Substantia nigra (tissue), 51 donors: ENCODE measurements at places on chromosomes 1 and 21.
A peak's percentile ranks its signal among the peaks of the same experiment; 100 is the strongest.

DNA sequence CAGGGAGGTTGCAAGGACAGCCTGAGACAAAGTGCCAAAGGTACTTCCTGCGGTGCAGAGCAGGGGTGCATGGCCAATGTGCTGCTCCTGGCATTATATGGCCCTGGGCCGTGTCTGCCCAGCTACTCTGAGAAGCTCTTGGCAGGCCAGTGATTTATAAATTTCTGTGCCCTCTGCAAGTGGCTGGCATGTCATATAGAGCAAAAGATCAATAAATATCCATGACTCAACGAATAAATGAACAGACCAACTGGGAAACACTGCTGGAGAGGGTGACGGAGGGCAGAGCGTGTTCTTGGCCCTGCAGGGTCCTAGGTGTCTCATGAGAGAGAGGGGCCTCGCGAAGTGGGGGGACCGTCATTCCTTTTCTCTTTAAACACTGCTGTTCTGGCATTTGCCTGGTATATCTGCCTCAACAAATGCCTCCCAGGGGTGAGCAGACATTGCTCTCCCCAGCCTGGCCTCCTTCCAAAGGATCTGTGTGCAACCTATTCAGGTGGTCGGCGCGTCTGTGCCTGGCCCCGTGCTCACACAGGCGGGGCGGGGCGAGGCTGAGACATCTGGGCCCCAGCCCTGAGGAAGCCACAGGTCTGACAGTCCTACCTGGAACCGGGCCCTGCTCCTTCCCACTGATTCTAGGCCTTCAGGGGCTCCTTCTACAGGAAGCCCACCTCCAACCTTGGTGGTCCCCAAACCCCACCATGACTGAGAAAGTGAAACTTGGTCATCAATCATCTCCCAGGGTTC is 82.3 kb downstream of the MRPL37 start:
- no peak for DNase-seq

GRCh38 chr1:1347663-1348419 is 1.4 kb downstream of the DVL1 start:
- no peak for DNase-seq

DNA sequence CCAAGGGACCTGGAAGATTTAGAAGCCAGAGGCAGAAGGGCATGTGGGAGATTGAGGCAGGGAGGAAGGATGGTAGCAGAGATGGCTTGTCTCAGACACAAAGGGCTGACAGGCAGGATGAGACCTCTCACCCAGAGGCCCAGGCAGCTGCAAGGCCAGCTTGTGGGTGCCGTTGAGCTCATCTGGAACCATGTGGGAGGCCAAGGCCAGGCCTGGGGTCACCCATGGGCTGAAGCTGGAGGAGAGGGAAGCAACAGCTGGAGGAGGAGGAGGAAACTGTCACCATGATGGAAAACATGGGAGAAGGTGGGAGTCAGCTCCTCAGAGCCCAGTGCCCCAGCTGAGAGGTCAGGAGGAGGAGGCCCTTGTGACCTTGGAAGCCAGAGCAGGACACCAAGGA is 6.4 kb downstream of the CRABP2 start:
- DNase-seq, result no peak

GRCh38 chr1:9265968-9266367 is 26.7 kb upstream of the SPSB1 start:
- DNase-seq, result no peak

DNA sequence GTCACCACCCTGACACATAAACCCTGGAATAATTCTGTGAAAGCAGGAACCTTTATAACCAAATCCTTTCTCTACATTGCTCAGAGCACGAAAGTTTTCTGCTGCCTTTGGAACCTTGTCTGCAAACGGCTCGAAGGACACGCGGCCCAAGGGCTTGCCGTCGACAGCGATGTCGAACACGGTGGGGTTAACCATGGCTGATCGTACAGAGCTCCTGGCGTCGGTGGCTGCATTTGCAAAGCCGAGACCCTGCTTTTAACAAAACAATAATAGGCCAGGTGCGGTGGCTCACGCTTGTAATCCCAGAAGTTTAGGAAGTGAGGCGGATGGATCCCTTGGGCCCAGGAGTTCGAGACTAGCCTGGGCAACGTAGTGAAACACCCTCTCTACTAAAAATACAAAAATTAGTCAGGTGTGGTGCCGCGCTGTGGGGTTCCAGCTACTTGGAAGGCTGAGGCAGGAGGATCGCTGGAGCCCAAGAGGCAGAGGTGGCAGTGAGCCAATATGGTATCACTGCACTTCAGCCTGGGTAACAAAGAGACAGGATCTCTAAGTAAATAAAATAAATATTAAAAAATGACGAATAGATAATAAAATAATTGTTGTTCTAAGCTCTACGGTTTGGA is 2.2 kb upstream of the EIF2B3 start:
- no peak for DNase-seq

DNA sequence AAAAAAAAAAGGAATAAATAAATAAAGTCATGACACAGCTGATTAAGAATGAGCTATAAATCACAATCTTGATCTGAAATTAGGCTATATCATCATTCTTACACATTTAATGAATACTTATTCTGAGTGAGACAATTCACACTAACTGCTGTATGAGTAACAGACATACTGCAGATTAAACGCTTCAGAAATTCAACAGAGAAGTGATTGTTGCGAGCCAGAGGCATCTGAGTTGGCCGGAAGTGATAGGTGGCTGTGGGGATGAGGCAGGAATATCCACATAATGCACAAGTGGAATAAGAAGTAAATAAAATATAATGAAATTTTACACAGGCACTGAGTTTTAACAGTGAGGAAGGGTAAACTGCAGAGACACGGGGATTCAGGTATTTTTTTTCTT is 142.4 kb downstream of the APP start:
- DNase-seq, result peak; percentile 24

- peak; percentile 33 for DNase-seq
Measured at GRCh38 chr1:204326771-204327300, 32.9 kb downstream of the PLEKHA6 start.

DNA sequence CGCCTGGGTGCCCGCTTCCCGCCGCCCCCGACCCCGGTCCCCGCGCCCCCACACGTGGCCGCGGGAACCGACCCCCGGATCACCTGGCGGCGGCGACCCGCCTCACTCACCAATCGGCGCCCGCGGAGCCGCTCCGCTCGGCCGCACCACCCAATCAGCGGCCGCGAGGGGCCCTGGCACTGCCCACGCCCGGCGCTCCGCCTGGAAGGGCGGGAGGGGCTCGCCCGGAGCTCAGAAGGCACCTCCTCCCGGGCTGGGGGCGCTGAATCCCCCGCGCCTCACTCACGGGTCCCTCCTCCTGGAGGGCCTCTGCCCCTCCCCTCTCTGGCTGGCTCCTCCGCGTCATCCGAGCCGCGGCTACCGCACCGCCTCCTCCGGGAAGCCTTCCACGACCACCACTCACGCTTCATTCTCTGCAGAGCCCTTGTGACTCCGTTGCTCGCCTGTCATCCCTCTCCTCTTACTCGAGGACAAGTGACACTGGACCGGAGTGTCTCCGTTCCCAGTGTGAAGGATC is 374 bp downstream of the SH2D5 start:
- peak; percentile 23 for DNase-seq

GRCh38 chr1:22119626-22120468 is 23.1 kb downstream of the WNT4 start:
- no peak for DNase-seq

GRCh38 chr1:106494646-106495045 is 561.8 kb upstream of the PRMT6 start:
- no peak for DNase-seq

DNA sequence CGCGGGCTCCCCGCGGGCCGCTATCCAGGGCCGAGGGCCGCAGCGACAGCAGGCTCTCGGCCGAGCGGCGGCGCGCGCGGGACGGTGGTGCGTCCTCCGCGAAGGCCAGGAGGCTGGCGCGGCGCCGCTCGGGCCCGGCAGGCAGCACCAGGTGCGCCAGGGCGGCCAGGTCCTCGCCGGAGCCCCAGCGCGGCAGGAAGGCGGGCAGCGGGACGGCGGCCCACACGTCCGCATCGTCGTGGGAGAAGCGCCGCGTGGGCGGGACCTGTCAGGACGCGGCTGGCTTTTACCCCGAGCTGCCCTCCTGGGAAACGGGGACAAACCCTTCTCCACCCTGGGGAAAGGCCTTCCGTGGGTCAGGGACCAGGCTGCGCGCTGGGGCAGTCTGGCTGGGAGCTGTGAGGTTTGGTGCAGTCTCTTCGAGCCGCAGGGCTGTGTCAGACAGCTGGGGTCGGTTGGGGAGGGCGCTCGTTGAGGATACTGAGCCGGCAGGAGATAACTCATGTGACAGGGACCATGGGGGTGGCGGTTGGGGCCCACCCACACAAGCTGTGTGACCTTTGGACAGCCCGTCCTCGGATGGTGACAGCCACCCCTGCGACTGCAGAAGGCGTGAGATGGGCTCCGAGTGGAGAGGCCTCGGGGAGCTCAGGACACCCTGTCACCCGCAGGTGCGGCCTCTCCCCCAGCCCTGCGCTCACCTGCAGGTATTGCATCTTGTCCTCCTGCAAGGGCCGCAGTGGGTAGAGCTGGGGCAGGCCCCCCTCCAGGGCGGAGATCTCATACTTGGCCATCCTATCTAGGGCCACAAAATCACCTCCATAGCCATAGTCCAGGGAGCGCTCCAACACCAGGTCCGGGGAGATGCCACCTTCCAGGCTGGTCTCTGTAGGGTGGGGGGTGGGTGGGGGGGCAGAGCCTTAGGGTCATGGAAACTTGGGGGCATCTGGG is 6.0 kb downstream of the HES3 start:
- DNase-seq, result no peak

GRCh38 chr1:59976194-59977074 is 49.9 kb upstream of the CYP2J2 start:
- DNase-seq, result peak; percentile 34

GRCh38 chr1:178846306-178846705 is 24.6 kb downstream of the ANGPTL1 start:
- no peak for DNase-seq

GRCh38 chr1:62784509-62785365 is 805 bp downstream of the ATG4C start:
- DNase-seq, result no peak

- DNase-seq, result no peak
Measured at GRCh38 chr1:119784191-119784781, 15.6 kb upstream of the HMGCS2 start.

GRCh38 chr1:153547560-153548551 is 1.2 kb downstream of the S100A3 start:
- DNase-seq, result no peak

DNA sequence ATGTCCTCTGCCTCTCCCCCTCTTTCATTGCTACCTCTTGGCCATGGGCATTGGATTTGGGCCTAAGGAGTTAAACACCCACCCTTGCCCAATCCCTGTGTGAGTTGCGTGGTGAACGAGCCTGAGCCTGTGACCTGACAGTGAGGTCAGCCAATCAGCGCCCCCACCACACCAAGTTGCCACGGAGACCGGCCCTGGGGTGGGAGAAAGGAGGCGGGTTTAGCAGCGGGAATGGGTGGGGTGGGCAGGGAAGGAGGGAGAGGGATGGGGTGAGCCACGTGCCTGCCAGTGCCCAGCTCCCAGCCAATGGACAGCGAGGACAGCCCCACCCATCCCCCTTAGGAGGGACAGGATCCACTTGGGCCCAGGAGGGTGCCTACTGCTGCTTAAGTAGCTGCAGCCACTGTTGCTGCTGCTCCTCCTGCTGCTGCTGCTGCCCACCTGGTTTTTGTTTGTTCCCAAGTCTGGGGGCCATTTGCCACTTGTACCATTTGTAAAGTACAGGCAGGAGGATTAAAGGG is 9.5 kb downstream of the ZBTB7B start:
- peak; percentile 92 for DNase-seq

GRCh38 chr1:65423884-65424572 is 3.6 kb downstream of the LEPR start:
- DNase-seq, result no peak

GRCh38 chr1:188027613-188028012 is 1198.9 kb downstream of the PLA2G4A start:
- no peak for DNase-seq

- no peak for DNase-seq
Measured at GRCh38 chr1:151405187-151405951, 6.0 kb downstream of the PSMB4 start.

DNA sequence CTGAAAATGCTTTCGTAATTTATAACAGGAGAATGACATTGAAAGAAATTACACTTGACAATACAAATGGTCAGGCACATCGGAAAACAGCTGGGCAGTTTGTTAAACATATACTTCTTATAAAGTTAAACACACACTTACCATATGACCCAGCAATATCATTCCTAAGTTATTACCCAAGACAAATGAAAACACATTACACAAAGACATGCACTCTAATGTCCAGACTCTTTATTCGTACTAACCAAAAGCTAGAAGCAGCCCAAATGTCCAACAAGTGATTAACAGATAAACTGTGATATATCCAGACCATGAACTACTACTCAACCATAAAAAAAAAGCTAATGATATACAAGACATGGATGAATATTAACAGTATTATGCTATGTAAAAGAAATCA is 8.5 kb downstream of the AKT3 start:
- DNase-seq, result no peak

DNA sequence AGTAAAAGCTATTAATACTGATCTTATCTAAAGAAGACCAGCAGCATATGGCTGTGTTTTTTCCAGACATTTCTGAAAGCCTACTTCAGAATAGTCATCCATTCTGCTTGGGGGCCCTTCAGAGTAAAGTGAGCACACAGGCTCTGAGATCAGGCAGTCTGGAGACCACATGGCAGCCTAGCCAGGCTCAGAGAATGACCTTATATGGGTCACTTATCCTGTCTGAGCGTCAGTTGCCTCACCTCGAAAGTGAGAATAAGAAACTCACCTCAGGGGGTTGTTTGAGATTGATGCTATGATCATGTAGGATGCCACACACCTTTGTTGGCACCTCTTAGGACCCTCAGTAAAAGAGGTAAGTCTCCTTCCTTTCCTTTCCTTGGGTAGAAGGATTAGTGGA is 270.4 kb downstream of the GRIK1 start:
- DNase-seq, result no peak

GRCh38 chr1:167950569-167950968 is 13.7 kb upstream of the MPC2 start:
- DNase-seq, result no peak

DNA sequence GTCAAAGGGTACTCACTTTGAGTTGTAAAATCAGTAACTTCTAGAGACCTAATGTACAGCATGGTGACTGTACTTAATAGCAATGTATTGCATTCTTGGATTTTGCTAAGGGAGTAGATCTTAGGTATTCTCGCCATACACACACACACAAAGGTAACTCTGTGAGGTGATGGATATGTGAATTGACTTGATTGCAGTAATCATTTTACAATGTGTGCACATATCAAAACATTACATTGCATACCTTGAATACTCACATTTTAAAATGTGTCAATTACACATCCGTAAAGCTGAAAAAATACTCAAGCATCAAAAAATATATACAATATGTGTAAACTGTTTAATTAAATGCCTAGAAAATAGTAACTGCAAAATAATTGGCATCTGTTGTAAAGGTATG is 86.0 kb downstream of the SLC35F3 start:
- DNase-seq, result no peak

DNA sequence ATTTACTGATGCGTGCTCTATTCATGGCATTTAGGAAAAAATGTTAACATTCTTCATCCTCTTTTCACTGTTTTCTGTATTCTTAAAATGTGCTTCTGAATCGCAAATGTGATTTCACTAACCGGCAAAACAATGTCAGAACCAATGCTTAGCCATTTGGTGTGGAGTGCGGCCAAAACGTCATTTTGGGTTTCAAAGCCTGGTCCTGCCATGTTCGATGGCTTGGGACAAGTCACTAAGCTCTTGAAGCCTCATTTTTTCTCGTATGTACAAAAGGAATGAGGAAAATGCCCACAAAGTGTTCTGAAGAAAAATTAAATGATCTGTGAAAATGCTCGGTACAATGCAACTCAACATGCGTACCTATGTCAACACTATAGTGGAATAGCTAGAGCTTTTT is 175.3 kb downstream of the APP start:
- no peak for DNase-seq

GRCh38 chr1:74812180-74812541 is 79.2 kb downstream of the TYW3 start:
- no peak for DNase-seq
